ENCODE measurements at places on chromosomes 4 and X. TPM values are rescaled to one million over a fixed set of nuclear protein-coding genes. Genes with fewer than 3 reads are reported as not detected.

DNA sequence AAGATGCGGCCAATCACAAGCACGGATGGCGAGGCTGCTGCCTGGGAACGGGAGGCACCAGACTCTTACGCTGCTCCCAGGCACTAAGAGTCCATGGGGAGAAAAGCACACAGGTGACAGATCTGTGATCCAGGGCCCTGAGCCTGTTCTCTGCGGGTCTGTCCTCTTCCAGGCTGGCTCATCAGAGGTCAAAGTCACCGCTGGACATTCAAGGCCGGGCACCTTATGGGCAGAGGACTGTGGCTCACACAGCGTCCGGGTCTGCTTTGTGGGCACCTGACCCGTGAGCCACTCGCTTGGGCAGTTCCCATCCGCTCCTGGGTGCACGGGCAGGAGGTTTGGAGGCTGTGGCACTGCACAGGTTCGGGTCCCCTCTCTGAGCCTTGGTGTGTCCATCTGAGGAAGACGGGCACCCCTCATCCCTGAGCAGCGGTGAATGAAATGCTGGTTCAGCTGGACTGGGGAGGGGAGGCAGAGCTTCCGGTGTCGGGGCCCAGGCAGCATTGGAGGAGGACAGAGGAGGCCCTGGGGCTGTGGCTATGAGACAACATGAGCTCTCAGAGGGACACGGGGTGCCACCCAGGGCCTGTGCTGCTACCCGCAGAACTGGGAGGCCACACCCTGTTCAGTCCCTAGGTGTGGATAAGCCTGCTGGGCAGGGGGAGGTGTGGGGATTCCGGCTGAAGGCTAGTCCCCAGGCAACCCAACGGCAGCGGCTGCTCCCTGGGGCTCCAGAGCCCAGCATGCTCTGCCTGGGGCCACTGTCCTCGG, 61.2 kb upstream of the AFAP1 start:
- no peak overlapping the region for H3K27ac ChIP-seq
- H3K4me1 ChIP-seq = no peaks in the 10 kb centered on the region
- H3K4me3 ChIP-seq = no peak overlapping the region
- no peaks in the 10 kb centered on the region for H3K27me3 ChIP-seq

- no peak overlapping the region for H3K4me3 ChIP-seq
- no peaks in the 10 kb centered on the region for H3K36me3 ChIP-seq
- no peaks in the 10 kb centered on the region for H3K27me3 ChIP-seq
- no peak overlapping the region for H3K27ac ChIP-seq
- DNase-seq = no peak
- H3K4me1 ChIP-seq = no peaks in the 10 kb centered on the region
Measured at GRCh38 chrX:112687189-112687691, 7.5 kb upstream of the LHFPL1 start.

Gene POF1B
- 0.51 TPM for total RNA-seq

GRCh38 chrX:153766871-153767673, 3.0 kb downstream of the PLXNB3 start:
- H3K27ac ChIP-seq = no peak overlapping the region
- H3K4me1 ChIP-seq = no peaks in the 10 kb centered on the region
- no peaks in the 10 kb centered on the region for H3K36me3 ChIP-seq
- no peaks in the 10 kb centered on the region for H3K27me3 ChIP-seq

DNA sequence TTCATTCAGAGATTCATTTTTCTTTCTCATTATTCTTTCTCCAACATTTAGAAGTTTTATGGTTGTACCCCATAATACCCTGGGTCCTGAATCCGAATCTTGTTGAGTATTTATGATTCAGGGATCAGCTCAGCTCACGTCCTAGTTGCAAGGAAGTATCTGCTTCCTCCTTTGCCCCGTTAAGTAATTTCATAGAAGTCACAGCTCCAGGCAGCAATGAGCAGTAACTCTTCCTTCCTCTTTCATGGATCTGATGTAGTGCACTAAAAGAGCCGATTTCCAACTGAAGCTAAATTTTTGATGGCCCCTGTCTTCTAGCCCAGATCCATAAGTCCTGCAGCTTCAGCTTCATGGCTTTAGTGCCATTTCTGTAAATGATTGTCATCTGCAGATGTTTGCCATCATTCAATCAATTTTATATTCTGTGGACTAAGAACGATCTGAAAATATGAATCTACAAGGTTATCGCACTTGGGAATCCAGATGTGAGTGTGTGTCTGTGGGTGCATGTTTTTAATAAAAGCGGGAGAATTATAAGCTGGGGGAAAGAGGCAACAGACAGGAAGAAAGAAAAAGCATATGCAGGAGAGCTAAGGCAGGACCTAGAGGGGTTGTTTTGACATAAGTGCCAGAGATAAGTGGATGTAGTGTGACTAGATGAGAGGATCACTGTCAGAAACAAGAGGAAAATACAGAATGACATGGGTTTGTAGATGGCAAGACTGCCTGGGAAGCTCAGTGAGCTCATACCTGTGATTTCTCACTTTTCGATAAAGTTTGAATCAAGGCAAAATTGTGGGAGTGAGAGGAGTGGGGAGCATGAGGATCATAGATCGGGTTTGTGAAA, 17.5 kb downstream of the VEGFD start:
- no peak overlapping the region for H3K27ac ChIP-seq
- peaks cover 6% of the 10 kb centered on the region for H3K36me3 ChIP-seq
- no peak for DNase-seq
- H3K27me3 ChIP-seq = no peaks in the 10 kb centered on the region

- H3K27me3 ChIP-seq = no peaks in the 10 kb centered on the region
- no peak overlapping the region for H3K4me3 ChIP-seq
Measured at GRCh38 chr4:9994246-9994847, 26.9 kb downstream of the SLC2A9 start.

DNA sequence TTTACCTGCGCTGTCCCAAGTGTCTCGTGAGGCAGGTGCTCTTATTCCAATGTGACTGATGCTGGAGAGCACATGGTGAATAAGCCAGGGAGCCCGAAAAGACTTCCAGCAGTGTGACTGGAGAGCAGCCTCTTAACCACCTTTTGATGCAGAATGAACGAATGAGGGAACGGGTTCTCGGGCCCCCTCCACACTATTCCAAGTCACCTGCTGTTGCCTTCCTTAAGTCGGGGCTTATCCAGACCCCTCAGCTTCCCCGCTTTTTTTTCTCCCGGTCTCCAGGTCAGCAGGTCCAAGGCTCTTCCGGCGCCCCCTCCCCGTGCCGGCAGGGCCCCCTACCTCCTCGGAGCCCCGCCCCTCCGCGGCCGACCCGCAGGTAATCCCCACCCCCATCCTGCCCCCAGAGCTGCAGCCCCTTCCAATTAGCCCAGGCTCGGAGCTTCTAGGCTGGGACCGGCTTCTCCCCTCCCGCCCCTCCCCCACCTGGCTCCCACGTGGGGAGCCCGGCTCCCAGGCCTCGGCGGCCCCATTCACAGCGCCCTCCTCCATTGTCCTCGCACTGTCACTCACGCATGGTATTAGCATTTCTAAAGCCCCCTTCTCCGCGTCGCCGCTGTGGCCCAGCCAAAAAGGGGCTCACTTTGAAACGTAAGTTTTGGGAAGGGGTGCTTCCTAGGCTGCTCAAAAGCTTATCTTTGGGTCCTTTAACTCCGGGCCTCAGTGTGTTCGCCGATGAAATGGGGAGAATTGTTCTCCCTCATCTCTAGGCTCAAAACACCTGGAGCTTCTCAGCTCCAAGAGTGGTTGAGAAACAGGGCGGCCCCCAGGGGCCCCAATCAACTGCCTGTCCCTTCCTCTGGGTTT, 56.2 kb upstream of the PJA1 start:
- no peak overlapping the region for H3K4me3 ChIP-seq
- no peaks in the 10 kb centered on the region for H3K36me3 ChIP-seq
- no peak for DNase-seq
- H3K4me1 ChIP-seq = no peaks in the 10 kb centered on the region
- no peaks in the 10 kb centered on the region for H3K27me3 ChIP-seq
- H3K27ac ChIP-seq = no peak overlapping the region

DNA sequence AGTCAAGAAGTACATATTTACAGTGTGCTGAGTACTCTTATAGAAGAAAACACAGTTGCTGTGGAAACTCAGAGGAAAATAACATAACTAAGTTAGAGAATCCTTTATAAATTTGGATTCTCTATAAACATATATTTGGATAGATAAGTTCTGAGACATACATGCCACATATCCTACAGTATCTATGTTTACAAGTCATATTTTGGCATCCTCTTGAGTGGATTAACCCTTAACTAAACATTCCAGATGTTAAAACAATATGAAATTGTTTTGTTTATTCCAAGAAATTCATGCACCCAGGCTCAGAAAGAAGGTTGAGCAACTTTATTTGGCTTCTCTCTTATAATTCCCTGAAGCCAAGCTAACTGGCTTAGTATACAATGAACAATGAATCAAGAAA, 267.2 kb downstream of the TEX13A start:
- H3K27ac ChIP-seq = no peak overlapping the region
- H3K4me1 ChIP-seq = no peaks in the 10 kb centered on the region
- DNase-seq = no peak

DNA sequence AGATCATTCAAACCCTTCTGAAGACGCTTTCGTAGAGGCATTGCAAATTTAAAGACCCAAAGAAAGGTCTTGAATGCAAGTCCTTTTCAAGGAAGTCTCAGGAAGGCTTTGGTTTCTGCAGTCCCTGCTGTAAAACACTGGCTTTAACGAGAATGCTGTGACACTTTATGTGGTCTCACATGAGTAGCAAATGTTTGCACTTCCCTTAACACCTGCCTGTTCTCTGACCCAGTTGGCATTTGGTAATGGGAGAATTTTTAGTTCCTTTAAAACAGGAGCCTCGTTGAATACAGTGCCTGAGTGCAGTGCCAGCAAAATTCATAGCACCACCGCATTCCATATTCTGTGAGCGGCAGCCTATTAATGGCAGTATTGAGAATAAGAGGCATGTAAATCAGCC, 330.5 kb upstream of the PRKX start:
- H3K27me3 ChIP-seq = no peaks in the 10 kb centered on the region
- H3K4me3 ChIP-seq = no peak overlapping the region
- DNase-seq = no peak
- no peak overlapping the region for H3K27ac ChIP-seq
- no peaks in the 10 kb centered on the region for H3K4me1 ChIP-seq

DNA sequence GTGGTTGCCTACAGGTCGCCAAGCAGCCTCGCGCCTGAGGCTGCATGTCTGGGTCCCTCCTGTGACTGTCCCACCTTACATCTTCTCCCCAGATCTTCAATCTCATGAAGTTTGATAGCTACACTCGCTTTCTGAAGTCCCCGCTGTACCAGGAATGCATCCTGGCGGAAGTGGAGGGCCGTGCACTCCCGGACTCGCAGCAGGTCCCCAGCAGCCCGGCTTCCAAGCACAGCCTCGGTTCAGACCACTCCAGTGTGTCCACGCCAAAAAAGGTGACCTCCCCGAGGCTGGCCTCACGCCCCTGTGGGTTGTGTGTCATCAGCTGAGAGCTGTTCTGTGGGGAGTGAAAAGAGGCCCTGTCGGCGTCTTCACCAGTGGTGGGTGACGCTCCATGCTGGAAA, 24.9 kb upstream of the HGFAC start:
- no peak overlapping the region for H3K4me3 ChIP-seq
- peak; percentile 7 for DNase-seq
- no peak overlapping the region for H3K27ac ChIP-seq
- peaks cover 24% of the 10 kb centered on the region for H3K36me3 ChIP-seq
- no peaks in the 10 kb centered on the region for H3K27me3 ChIP-seq

GRCh38 chr4:8409264-8410065, 31.1 kb downstream of the ACOX3 start:
- no peak overlapping the region for H3K27ac ChIP-seq
- no peaks in the 10 kb centered on the region for H3K4me1 ChIP-seq

DNA sequence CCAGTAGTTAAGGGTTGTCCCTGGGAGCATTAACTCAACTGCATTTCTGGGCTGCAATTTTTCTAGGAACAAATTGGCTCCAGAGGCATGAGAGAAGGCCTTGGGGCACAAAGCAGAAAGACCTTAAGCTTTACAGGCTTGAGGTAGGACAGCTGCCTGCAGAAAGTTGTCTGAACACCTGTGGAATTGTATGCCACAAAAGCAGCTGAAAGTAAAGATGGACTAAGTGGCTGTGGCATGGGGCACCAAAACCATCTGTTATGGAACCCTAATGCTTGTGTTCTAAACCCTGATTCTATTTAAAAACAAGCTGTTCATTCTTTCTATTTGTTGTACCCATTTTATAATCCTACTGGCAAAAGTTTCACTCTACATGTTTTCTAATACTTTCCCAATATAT, 515.2 kb downstream of the GLUD2 start:
- no peak for DNase-seq
- no peak overlapping the region for H3K4me3 ChIP-seq
- no peaks in the 10 kb centered on the region for H3K4me1 ChIP-seq
- no peaks in the 10 kb centered on the region for H3K27me3 ChIP-seq
- no peaks in the 10 kb centered on the region for H3K36me3 ChIP-seq

DNA sequence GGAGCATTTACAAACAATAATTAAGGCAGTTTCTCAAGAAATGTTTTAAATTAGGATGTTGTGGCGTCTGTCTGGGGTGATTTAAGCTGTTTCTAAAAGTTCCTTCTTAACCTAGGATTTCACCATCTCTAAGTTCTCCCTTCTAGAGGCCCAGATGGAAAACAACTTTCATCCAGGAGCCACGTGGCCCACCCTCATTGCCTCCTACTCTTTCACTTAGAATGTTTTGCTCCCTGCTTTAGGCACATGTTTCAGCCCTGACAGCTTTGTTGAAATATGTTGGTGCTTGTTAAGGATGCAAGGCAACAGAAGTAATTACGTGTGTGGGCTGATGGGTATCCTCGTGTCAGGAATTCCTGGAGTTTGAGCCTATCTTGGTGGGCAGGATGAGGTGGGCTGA, 131.3 kb downstream of the GUCY2F start:
- H3K27me3 ChIP-seq = no peaks in the 10 kb centered on the region
- no peaks in the 10 kb centered on the region for H3K4me1 ChIP-seq
- no peak overlapping the region for H3K27ac ChIP-seq
- no peaks in the 10 kb centered on the region for H3K36me3 ChIP-seq

Gene MAGED4B
- total RNA-seq = not detected

Data from gastrocnemius medialis (tissue), 4 donors.